HuH-7 (cell line): ENCODE measurements at places on chromosomes 12 and 14.

DNA sequence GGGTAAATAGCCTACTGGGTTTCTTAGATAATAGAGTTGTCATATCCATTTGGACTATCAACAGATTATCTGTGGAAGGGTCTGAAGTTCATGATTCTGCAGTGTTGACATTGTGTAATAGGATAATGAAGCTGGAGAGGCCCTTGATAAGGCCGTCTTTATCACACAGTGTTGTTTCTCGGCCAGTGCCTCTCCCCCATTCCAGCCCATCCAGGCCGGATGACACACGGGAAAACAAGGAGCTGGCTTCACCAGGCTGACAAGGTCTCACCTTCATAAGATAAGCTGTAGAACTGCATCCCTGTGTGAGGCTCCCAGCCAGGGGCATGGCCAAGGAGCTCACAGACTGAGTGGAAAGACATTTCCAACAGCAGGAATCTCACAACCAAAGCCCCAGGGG, 8.7 kb upstream of the EML1 start:
- peak; percentile 74 for DNase-seq

DNA sequence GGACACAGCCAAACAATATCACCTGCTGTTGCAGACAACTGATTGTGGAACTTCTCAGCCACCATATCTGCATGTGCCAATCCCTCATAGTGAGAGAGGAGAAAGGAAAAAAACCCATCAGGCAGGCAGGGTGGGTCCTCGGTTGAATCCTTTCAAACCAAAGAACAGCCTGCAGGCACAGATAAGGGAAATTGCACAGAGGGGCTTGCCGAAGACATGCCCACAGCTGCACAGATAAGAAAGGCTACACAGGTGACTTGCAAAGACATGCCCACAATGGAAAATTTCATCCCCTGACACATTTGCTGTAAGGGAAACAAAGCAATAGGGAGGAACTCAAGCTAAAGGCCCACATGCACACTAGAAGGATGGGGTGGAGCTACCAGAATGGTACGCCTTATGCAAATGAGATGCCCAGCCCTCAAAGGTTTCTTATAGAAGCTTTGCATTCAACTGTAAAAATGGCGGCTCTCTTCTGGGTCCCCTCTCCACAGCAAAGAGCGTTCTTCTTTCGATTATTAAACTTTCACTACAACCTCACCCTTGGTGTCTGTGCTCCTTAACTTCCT, 170.0 kb upstream of the TMPO start:
- DNase-seq: no peak

- DNase-seq: no peak
Observed at GRCh38 chr14:53452005-53452673, 299.0 kb upstream of the DDHD1 start.

DNA sequence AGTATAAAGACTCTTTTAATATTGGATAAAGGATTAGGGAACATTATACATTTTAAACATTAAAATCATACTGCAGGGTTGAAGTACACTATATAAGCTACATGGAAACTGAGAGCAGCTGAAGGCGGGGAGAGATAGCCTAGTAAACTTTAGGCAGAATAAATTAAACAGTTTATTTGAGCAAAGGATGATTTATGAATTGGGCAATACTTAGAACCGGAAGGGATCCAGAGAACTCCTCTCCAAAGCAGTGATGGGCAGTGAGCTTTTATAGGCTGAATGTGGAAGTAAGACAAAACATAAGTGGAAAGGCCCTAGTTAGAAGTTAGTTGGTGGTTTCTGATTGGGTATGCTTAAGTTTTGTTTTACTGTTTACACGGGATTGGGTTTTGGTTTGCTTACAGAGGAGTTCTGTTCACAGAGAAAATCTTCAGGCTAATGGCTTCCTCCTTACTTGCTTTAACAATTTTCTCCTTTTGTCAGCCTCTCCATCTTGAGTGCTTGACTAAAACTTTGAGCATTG, 18.9 kb downstream of the LEMD3 start:
- DNase-seq: no peak

DNA sequence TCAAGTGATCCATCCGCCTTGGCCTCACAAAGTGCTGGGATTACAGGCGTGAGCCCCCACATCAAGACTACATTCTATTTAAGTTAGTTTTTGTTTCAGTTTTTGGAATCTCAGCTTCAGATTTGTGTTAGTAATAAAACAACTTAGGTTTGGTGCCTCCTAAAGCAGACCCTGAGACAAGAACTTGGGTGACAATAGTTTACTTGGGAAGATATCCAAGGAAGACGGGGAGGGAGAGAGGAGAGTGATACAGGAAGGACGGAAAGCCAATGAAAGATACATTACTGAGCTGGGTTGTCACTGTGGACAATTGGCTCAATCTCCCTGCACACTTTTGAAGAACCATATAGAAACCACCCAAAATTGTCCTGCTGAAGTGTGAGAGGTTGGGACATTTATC, 22.6 kb upstream of the PTGR2 start:
- DNase-seq: no peak

DNA sequence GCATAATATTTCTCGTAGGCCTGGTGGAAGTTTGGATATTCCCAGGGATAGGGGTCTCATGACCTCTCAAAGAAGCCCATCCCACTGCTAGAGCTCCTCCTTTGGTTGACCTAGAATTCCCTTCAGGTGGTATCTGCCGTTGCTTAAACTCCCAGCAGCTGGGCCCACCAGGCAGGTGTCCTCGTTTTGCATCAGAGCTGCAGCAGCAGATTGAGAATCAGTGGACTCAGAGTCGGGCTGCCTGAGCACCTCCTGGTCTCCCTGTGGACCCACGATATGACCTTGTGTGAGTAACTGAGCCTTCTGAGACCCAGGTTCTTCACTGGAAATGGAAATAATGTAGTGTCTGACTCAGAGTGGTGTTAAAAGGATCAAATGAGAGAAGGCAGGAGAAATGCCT, 132.7 kb downstream of the PAPOLA start:
- no peak for DNase-seq

DNA sequence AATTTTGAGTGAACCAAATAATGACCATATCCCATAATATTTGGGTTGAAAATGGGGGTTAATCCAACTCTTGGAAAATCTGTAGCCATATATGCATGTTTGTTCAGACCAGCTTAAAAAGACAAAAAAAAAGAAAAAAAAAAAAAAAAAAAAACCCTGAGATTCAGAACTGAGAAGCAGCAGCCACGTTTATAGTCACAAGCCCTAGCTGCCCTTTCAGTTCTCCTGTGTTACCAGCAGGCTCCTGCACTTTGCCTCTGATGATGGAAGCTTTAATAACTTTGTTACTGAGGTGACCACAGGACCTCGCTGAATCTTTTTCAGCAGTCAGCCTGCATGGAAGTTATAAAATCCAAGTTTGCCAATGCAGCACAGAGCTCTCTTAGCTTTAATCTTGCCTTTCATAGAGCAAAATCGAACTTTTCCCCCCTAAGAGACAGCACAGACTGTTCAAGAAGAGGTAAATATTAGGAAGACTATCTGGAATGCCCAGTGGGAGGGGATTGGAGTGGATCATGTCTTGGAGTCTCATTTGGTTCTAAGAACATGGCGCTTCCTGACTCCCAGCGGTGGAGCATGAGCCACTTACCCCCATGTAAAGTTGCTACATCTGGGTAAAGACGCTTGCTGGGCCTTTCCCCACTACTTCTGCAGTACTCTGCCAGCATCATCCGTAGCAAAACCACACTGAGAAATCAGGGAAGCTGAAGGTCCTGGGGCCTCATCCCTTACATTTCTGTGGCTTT, 20.6 kb downstream of the GNG2 start:
- no peak for DNase-seq

- no peak for DNase-seq
Observed at GRCh38 chr14:68766299-68767247, 26.3 kb downstream of the ZFP36L1 start.

- no peak for DNase-seq
Observed at GRCh38 chr12:1533602-1534304, 60.6 kb downstream of the FBXL14 start.

GRCh38 chr14:68377459-68377858, 415.4 kb downstream of the ZFP36L1 start:
- DNase-seq: peak; percentile 30

- no peak for DNase-seq
Observed at GRCh38 chr14:55267820-55268219, 3.4 kb upstream of the FBXO34 start.

DNA sequence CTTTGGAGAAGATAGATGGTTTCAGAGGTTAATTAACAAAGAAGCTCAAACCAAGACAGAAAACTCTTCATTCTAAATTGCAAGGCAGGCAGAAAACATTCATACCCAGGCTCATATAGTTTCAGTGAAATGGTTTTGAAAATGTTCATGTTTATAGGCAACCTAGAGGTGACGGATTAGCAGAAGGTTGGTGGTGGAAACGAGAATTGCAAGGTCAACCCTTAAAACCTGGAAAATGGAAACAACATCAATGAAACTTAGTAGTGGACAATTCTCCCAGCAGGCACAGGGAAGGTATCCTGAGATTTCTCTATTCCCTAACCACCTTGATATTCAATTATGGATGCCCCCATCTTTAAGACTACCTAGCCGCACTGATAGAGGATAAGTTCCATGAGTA, 965 bp downstream of the CD163 start:
- DNase-seq: no peak

DNA sequence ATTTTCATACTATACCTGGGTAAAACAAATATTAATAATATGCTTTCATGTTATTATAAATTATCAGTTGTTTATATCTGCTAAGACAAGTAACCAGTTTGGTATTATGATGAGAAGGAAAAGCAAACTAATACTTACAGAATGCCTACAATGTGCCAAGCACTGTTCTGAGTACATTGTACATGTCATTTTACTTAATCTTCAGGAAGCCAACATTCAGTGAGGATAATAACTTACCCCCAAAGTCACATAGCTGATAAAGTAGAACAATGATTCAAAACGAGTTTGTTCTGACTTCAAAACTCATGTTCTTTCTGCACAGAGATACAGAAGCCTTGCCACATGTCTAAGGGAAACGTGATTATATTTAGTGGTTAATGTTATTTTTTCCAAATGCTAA, 89.0 kb upstream of the DIO2 start:
- no peak for DNase-seq

DNA sequence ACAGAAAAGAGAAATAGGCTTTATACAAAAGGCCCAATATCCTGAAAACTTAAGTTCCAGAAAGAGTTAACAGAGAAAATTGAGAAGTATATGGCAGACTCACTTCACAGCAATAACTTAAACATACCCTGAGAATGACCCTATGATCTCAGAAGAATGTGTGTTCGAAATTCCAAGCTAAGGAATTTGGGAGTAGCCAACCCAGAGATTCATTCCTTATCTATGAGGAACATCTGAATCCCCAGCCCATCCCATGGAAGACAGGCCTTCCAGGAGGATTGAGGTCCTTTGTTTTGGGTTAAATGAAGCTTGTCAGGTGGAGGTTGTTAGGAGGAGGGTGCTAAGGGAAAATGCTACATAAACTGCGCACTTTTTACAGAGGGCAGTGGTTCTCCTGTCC, 7.5 kb upstream of the SAV1 start:
- no peak for DNase-seq

DNA sequence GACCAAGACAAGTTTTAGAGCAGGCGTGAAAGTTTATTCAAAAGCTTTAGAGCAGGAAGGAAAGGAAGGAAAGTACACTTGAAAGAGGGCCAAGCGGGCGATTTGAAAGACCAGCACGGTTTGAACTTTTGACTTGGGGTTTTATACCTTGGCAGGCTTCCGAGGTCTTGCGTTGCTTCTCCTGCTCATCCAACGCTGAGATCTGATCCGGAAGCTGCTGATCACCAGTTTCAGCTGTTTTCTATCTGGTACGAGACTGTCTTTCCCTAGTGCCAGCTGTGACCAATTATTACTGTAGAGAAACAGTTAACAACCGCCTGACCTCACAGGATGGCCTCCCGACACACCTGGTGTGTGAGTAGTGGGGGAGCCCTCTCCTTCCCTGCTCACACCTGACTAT, 20.6 kb upstream of the SNRPF start:
- DNase-seq: no peak

GRCh38 chr14:103856105-103856504, 8.7 kb upstream of the PPP1R13B start:
- DNase-seq: no peak

GRCh38 chr14:100590726-100591452, 3.7 kb upstream of the BEGAIN start:
- DNase-seq: no peak

DNA sequence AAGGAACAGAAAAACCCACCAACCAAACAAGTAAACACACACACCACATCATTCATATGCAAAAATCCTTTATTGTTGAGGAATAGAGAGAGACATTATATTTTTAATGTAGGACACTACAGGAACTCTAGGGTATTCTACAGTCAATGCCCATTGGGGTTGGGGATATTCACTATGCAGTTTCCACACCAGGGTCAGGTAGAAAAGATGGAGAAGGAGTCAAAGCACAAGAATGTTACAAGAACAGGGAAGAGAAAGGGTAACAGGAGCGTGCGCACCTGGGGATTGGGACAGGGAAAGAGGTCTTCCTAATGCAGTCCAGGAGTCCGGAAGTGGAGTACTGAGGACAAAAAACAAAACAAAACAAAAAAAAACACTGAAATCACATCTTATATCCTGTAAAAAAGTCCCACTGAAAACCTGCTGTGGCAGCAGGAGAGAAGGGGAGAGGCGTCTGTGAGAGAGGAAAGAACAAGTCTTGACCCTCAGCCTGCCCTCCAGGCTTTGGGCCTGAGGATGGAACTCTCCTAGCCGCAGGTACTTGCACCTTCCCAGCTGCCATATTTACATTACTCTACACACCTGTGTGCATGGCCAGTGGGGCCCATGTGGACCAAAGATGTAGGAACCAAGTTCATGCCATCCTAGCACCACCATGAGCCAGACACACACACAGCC, 3.7 kb upstream of the ZBTB39 start:
- no peak for DNase-seq
